HFFc6 (cell line): ENCODE measurements at places on chromosomes 5 and 9. TPM values are rescaled to one million over a fixed set of nuclear protein-coding genes. Genes with fewer than 3 reads are reported as not detected.

The LTC4S gene
- total RNA-seq, result not detected in 3 replicates

- H3K4me3 ChIP-seq, result no peak overlapping the region
- H3K4me1 ChIP-seq, result no peaks in the 10 kb centered on the region
Observed at GRCh38 chr5:50501491-50502228, 60.6 kb upstream of the EMB start.

DNA sequence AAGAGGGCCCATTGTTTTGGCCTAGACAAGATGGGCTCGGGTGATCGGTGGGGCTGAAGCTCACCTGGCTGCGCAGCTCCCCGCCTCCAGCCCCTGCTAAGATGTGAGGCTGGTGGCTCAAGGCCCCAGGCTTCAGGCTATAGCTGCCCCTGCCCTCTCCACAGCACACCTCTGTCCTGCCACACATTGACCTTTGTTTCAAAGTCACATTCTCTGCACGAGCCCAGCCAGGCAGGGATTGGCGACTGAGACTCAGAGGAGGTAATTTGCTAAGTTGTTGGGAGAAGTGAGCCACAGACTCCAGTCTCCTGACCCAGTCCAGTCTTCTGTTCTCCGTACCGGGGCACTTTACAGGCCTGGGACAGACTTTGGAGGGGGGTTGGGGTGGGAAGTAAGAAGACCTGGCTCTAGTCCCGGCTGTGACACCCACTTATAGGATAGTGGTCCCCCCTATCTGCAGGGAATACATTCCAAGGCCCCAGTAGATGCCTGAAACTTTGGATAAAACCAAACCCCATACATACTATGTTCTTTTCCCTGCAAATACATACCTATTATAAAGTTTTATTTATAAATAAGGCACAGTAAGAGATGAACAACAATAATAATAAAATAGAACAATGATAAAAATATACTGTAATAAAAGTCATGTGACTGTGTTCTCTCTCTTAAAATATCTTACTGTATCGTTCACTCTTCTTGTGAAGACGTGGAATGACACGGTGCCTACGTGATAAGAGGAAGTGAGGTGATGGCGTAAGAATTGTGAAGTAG is 13.3 kb downstream of the PDGFRB start:
- H3K4me1 ChIP-seq, result peaks cover 95% of the 10 kb centered on the region
- H3K27me3 ChIP-seq, result peaks cover 10% of the 10 kb centered on the region
- no peak for DNase-seq

The ANKRD34B gene
- not detected in 3 replicates for total RNA-seq

The DMRT2 gene
- total RNA-seq, result not detected in 3 replicates

The MYMK gene
- total RNA-seq, result not detected in 3 replicates
